ENCODE measurements at places on chromosomes 3 and 15. TPM values are rescaled to one million over a fixed set of nuclear protein-coding genes. Genes with fewer than 3 reads are reported as not detected.
A peak's percentile ranks its signal among the peaks of the same experiment; 100 is the strongest.

SNRPN gene
- 91.1 TPM for total RNA-seq

PTX3 gene
- total RNA-seq, result 7.2 TPM

UTS2B gene
- 0.75 TPM for total RNA-seq

PROS1 gene
- 70.5 TPM for total RNA-seq

EFCC1 gene
- 17.2 TPM for total RNA-seq

ARRDC4 gene
- total RNA-seq, result 31.6 TPM

DNA sequence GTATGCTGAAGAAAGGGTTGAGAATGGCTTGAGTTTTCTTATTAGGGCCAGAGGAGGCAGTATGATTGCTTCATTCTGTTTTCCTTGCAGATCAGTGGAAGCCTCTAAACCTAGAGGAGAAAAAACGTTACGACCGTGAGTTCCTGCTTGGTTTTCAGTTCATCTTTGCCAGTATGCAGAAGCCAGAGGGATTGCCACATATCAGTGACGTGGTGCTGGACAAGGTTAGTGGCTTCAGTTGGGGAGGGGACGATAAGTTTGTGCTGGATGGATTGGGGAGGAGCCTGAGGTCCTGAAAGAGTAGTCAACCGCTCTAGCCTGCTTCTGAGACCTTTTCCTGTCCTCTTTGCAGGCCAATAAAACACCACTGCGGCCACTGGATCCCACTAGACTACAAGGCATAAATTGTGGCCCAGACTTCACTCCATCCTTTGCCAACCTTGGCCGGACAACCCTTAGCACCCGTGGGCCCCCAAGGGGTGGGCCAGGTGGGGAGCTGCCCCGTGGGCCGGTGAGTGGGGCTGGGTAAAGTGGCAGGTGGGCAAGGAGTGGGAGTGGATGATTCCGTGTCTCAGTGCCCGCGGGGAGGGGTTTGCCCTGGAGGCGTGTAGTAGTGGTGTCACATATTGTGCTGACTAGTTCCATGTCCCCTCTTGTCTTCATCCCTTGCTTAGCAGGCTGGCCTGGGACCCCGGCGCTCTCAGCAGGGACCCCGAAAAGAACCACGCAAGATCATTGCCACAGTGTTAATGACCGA is 8.5 kb downstream of the EIF4G1 start:
- H3K4me3 ChIP-seq, result no peak overlapping the region
- peaks cover 90% of the 10 kb centered on the region for H3K36me3 ChIP-seq
- H3K27ac ChIP-seq, result peak overlapping the region; percentile 1
- no peak for DNase-seq

DNA sequence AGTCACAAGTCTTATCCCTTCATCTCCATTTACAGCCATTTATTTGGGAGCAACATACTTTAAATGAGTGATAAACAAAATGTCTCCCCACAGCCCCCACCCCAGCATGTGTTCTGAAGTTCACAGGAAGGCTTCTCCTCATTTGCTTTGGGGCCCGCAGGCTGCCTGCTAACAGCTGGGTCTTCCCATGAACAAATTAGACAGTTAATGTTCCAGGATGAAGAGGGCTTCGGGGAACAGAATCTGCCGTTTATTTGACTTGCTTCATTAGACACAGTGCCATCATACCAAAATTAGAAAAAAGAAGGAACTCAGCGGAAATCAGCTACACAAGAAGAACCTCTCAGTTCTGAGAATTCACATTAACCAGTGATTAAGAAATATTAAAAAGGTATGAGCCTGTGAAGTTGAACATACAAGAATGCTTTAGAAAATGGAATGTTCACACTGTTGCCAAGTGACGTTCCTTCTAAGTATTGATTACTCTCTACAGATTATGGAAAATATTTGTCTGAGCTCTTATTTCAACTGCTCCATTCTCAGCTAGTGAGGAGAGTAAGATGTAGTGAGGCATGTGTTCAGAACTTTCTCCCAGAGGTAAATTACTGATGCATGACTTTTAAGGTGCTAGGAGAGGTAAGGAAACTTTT is 107.5 kb upstream of the THBS1 start:
- no peaks in the 10 kb centered on the region for H3K36me3 ChIP-seq
- peaks cover 20% of the 10 kb centered on the region for H3K4me1 ChIP-seq
- DNase-seq, result no peak
- peak overlapping the region; percentile 80 for H3K27ac ChIP-seq
- no peaks in the 10 kb centered on the region for H3K27me3 ChIP-seq

GRCh38 chr15:62894322-62895085 is 148.0 kb upstream of the TPM1 start:
- H3K27me3 ChIP-seq, result no peaks in the 10 kb centered on the region
- no peaks in the 10 kb centered on the region for H3K36me3 ChIP-seq
- H3K27ac ChIP-seq, result no peak overlapping the region
- no peak overlapping the region for H3K4me3 ChIP-seq

DNA sequence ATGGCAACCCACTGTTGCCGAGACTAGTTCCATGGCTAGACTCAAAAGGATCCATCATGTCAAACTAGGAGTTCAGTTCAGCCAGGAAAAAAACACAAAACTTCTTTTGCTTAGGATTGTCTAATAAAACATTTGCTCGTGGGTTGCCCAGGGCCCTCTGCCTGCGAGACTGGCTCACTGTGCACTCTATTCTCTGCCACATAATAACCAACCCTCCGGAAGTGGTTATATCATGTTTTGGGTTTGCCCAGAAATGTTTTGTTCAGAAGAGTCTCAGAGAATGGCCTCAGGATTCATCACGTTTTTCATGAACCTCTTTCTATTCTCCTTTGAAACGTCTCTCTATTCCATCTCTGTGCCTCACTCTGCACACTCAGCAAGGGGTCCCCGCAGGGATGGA is 216.1 kb downstream of the SV2B start:
- H3K27me3 ChIP-seq, result no peaks in the 10 kb centered on the region
- no peak overlapping the region for H3K27ac ChIP-seq
- H3K36me3 ChIP-seq, result no peaks in the 10 kb centered on the region
- H3K4me1 ChIP-seq, result no peaks in the 10 kb centered on the region
- H3K4me3 ChIP-seq, result no peak overlapping the region
- DNase-seq, result no peak

- H3K27me3 ChIP-seq, result no peaks in the 10 kb centered on the region
- H3K36me3 ChIP-seq, result no peaks in the 10 kb centered on the region
- H3K4me3 ChIP-seq, result no peak overlapping the region
- no peak for DNase-seq
- H3K4me1 ChIP-seq, result no peaks in the 10 kb centered on the region
- H3K27ac ChIP-seq, result no peak overlapping the region
Observed at GRCh38 chr3:87206070-87206469, 21.0 kb upstream of the CHMP2B start.

DNA sequence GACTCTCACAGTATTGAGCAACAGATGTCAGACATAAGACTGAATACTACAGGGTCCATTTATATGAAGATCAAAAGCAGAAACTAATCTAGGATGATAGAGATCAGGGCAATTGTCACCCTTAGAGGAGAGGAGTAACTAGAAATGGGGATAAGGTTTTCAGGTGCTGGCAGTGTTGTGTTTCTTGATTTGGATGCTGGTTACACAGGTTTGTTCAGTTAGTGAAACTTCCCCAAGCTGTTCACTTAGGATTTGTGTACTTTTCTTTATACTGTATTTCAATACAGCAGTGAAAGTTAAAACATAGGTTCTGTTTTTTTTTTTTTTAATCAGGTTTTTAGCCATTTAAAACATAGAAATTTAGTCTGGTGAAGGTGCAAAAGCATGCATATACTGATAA is 39.1 kb upstream of the CMTM7 start:
- no peaks in the 10 kb centered on the region for H3K36me3 ChIP-seq
- H3K4me3 ChIP-seq, result no peak overlapping the region
- no peak overlapping the region for H3K27ac ChIP-seq
- no peak for DNase-seq
- H3K4me1 ChIP-seq, result no peaks in the 10 kb centered on the region

- no peak overlapping the region for H3K4me3 ChIP-seq
- H3K27me3 ChIP-seq, result no peaks in the 10 kb centered on the region
- H3K36me3 ChIP-seq, result no peaks in the 10 kb centered on the region
- no peaks in the 10 kb centered on the region for H3K4me1 ChIP-seq
Observed at GRCh38 chr3:154886437-154886836, 193.7 kb upstream of the MME start.

- H3K36me3 ChIP-seq, result no peaks in the 10 kb centered on the region
- H3K4me1 ChIP-seq, result no peaks in the 10 kb centered on the region
- peak; percentile 57 for DNase-seq
- no peak overlapping the region for H3K27ac ChIP-seq
Observed at GRCh38 chr3:116391296-116392201, 53.7 kb downstream of the LSAMP start.

GRCh38 chr3:128577711-128578110 is 72.9 kb downstream of the RPN1 start:
- no peak overlapping the region for H3K4me3 ChIP-seq
- peaks cover 9% of the 10 kb centered on the region for H3K4me1 ChIP-seq
- H3K27me3 ChIP-seq, result peaks cover 11% of the 10 kb centered on the region
- H3K36me3 ChIP-seq, result no peaks in the 10 kb centered on the region
- DNase-seq, result no peak
- H3K27ac ChIP-seq, result no peak overlapping the region

DNA sequence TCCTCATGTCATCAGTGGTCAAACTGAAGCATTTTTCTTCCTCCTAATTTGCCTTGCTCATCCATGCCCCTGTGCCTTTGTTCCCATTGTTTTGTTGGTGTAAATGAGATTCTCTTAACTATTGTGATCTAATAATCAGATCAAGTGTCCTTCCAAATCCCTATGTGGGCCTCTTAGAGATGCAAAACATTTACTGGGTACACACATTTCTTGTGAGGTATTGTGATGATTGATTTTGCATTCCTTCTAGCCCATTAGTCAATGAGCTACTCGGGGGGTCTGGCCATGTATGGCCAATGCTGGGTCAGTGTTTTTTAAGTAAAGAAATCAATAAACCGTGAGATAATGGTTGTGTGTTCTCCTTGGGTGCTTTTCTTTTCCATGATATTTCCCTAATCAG is 580.4 kb downstream of the VGLL3 start:
- H3K36me3 ChIP-seq, result no peaks in the 10 kb centered on the region
- no peak overlapping the region for H3K27ac ChIP-seq

DNA sequence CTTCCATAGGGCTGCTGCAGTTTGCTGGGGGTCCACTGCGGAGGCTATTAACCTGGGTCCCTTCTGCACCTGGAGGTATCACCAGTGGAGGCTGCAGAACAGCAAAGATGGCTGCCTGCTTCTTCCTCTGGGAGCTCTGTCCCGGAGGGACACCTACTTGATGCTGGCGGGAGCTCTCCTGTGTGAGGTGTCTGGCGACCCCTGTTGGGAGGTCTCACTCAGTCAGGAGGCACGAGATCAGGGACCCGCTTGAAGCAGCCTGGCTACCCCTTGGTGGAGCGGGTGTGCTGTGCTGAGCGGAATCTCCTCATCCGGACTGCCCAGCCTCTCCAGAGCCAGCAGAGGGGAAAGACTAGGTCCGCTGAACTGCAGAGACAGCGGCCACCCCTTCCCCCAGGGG is 56.0 kb upstream of the CTXND1 start:
- H3K27ac ChIP-seq, result no peak overlapping the region
- H3K4me3 ChIP-seq, result no peak overlapping the region
- H3K27me3 ChIP-seq, result peaks cover 14% of the 10 kb centered on the region
- H3K36me3 ChIP-seq, result no peaks in the 10 kb centered on the region
